Amniotic stem cell (primary cell): ENCODE measurements at places on chromosomes 3 and 15.

GRCh38 chr15:66661432-66662096, 40.5 kb upstream of the SMAD6 start:
- no peak for DNase-seq

DNA sequence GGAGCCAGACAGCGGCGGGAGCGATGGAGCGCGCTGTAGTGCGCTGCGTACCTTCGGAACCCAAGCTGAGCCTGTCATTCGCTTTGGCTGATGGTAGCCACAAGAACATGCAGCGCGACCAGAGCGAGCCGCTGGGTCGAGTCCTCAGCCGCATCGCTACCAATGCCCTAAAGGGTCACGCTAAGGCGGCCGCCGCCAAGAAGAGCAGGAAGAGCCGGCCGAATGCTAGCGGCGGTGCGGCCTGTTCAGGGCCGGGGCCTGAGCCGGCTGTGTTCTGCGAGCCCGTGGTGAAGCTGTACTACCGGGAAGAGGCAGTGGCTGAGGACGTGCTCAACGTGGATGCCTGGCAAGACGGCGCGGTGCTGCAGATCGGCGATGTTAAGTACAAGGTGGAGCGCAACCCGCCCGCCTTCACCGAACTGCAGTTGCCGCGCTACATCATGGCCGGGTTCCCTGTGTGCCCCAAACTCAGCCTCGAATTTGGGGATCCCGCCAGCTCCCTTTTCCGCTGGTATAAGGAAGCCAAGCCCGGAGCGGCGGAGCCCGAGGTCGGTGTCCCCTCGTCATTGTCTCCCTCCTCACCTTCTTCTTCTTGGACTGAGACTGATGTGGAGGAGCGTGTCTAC, 498 bp downstream of the PDE12 start:
- no peak for DNase-seq

GRCh38 chr3:48747015-48747615, 30.1 kb upstream of the IP6K2 start:
- no peak for DNase-seq

- DNase-seq = no peak
Observed at GRCh38 chr3:180265551-180265950, 228.8 kb upstream of the PEX5L start.

DNA sequence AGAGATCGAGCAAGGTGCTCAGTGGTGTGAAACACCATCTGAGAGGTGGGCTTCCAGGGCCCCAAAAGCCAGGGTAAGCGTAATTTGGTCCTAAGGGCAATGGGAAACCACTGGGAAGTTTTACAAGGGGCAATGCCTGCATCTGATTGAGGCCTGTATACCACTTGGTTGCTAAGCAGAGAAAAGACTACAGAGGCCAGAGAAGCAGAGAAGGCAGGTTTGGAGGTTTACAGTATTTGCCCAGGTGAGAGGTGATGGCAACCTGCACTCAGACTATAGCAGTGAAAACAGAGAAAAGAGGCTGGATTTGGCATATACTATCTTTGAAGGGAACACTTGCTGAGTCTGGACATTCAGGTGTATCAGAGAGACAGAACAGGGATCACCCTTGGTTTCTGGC, 133.5 kb upstream of the FAM3D start:
- DNase-seq = no peak

GRCh38 chr3:135238871-135239614, 444.0 kb downstream of the EPHB1 start:
- DNase-seq = no peak

DNA sequence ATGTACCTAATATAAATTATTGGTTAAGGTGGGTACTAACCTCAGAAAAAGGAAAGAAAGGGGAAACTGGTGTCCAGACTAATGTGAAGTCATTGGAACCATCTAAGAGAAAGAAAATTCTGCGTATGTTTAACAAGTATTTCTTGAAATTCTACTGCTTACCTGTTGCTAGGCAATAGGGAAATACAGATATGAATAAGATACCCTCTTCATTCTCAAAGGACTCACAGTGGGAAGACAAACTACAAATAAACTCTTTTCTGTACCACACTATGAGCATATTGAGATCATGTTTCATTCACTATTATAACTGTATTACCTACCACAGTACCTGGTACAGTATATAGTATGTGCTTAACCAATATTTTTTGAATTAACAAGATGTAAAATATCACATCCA, 140.5 kb upstream of the MLF1 start:
- no peak for DNase-seq

DNA sequence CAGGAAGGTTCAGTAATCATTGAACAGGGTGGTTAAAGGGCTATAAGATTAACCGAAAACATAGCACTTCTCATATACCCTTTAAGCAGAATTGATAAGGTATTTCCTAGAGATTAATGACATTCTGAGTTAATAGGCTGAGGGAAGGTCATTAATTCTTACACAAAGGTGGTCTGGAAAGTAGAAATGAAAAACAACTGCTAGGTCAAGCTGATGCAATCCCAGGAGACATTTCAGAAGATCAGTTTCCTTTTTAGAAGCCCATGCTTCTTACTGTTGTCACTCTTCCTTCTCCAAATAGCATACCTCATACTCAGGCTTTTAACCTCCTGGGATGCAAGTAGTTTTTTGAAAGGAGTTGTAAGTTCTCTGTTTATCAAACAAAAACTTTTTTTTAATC, 8.8 kb downstream of the FILIP1L start:
- no peak for DNase-seq

DNA sequence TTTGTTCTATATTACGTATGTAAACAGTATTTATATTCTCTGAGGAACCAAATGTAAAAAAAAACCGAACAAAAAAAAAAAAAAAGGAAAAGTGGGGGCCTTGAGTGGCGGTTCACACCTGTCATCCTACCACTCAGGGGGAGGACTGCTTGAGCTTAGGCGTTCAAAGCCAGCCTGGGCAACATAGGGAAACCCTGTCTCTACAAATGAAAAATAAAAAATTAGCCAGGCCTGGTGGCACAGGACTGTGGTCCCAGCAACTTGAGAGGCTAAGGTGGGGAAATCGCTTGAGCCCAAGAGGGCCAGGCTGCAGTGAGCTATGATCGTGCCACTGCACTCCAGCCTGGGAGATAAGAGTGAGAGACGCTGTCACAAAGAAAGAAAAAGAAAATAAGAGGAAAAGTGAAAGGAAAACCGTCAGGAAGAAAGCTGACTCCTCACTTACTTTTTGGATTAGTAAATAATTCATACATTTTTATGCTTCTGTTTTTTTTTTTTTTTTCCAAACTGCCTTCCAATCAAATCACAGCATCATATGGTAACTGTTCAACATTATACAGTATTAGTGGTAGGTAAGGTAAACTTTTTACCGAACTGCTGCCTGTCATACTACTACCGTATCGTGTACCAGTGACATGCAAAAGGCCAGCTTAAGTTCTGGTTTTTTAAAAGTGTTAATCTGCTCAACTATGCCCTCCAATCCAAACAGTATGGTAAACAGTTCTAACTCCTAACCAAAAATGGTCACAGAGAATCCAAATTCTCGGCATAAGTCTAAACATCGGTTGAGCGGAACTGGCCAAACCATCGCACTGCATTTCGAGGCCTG, 1.2 kb downstream of the PHC3 start:
- DNase-seq = no peak

DNA sequence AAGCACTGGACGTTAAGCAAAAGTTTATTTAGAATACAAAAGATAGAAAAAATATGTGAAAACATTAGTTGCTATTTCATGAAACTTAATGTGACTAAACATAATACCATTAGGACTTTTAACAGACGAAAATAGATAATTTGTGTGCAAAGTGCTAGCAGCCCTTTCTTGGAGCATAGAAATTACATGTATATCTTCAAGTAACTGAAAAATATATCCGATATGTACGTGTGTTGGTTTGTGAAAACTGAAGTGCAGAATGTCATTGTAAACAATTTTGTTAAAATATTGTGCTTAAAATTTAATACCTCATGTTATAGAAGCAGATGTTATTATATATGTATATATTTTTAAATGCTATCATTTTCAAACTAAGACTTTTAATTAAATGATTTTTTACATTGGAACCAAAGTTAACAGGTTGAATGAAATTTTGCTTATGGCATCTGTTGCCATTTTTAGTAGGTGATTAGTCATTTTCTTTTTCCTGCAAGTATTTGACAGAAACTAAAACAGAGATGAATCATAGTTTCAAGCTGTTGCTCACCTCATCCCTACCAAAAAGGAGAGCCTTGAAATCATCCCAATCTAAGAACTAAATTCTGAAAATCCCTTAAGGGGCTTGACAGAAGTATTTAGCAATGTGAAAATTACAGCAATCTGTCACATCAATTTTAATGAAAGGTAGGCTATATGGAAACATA, 334.8 kb downstream of the NAALADL2 start:
- peak; percentile 17 for DNase-seq

DNA sequence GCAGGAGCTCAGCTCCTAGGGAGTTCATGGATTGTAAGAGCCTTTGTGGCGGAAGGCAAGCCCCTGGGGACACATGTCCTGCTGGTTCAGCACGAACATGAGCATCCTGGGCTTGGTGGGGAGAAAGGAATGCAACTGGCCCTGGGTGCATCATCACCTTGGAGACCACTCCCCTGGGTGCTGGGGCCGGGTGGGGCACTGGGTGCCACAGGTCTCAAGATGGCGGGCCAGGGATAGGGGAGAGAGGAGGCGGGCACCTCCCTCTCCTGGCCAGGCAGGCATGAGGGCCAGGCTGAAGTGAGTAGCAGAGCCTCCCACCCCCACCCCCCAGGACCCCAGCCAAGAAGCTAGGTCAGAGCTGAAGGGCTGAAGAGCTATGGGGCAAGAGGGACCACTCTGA, 768 bp downstream of the PCBP4 start:
- no peak for DNase-seq

- peak; percentile 65 for DNase-seq
Observed at GRCh38 chr3:111577798-111578685, 17.1 kb downstream of the ZBED2 start.

DNA sequence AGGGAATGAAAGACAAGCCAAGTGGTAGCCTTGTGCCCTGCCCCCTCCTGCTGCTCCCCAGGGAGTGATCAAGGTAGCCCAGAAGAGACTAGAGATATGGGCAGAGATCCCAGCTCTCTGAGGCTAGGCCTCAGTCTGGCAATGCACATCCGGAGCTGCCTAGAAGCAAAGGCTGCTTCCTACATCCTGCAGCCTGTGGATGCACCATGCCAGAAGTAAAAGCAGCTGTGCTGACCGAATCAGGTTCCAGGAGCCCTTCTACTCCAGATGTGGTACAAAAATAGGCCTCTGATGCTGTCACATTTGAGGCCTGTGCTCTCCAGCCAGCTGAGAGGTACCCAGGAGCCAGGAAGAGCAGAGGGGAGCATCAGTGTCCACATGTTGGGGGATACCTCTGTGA, 16.0 kb downstream of the TRAIP start:
- no peak for DNase-seq

DNA sequence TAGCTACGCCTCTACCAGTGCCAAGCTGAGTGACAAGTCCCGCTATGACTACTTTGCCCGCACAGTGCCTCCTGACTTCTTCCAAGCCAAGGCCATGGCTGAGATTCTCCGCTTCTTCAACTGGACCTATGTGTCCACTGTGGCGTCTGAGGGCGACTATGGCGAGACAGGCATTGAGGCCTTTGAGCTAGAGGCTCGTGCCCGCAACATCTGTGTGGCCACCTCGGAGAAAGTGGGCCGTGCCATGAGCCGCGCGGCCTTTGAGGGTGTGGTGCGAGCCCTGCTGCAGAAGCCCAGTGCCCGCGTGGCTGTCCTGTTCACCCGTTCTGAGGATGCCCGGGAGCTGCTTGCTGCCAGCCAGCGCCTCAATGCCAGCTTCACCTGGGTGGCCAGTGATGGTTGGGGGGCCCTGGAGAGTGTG, 5.7 kb downstream of the GRM2 start:
- DNase-seq = no peak

DNA sequence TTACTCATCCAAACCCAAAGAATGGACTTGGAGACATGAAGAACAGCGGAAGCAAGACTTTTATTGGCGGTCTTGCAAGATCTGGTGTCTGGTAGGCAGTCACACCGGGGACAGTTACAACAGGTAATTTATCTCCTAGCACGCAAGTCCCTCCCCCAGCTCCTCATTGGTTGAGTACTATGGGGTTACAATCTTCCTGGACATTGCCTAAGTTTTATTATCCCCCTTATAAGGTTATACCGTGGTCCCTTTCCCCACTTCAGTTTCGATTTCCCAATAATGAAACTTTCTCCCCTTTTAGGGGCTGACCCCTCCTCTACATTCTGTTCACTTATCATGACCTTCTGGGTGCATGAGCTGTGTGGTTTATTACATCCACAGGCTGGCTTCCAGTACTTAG, 18.7 kb downstream of the ARL8B start:
- DNase-seq = no peak

- no peak for DNase-seq
Observed at GRCh38 chr3:9685216-9686049, 18.2 kb upstream of the CPNE9 start.

GRCh38 chr15:58380280-58380945, 51.4 kb upstream of the LIPC start:
- no peak for DNase-seq

GRCh38 chr3:69409831-69410230, 23.9 kb upstream of the FRMD4B start:
- DNase-seq = no peak

GRCh38 chr3:134365766-134366065, 8.5 kb downstream of the AMOTL2 start:
- no peak for DNase-seq

DNA sequence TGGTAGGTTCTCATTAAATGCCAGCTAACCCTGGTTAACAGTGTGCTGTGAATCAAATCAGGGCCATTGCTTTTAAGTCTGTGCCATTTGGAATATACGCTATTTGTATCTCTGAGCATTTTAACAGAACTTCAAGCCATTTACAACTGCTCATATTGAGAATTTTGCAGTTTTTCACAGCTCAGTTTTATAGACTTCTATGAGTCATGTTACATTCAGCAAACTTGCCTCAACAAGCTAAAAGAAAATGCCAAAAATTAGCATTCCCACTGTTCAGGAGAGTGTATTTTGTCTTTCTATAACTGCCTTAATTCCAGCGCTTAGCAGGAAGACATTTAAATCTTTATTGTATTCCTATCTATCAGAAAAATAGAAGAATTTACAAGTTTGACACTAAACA, 196.4 kb downstream of the GBE1 start:
- DNase-seq = no peak

GRCh38 chr3:192933779-192934460, 16.3 kb upstream of the MB21D2 start:
- no peak for DNase-seq

GRCh38 chr15:43489191-43489590, 3.8 kb downstream of the TP53BP1 start:
- DNase-seq = no peak

- peak; percentile 97 for DNase-seq
Observed at GRCh38 chr15:45198337-45199135, 10.8 kb upstream of the SHF start.

GRCh38 chr3:192060160-192060781, 599.3 kb downstream of the PYDC2 start:
- no peak for DNase-seq
